ENCODE measurements at places on chromosomes 5 and 9.

GRCh38 chr9:109341561-109341960, 20.7 kb upstream of the EPB41L4B start:
- no peak for DNase-seq

DNA sequence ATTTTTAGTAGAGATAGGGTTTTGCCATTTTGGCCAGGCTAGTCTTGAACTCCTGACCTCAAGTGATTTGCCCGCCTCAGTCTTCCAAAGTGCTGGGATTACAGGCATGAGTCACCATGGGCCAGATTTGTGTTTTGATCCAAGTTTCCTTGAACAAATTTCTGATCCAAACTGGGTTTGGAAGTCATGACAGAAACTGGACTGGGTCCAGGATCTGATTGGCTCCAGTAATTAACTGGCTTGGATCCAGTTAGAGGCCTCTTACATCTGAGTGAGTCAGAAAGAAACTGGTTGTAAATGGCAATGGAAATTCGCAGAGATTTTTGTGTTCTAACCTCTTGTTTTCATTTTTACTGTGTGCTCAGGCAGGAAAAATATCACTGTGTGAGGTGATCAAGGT, 141.6 kb downstream of the SLC25A46 start:
- DNase-seq: no peak

DNA sequence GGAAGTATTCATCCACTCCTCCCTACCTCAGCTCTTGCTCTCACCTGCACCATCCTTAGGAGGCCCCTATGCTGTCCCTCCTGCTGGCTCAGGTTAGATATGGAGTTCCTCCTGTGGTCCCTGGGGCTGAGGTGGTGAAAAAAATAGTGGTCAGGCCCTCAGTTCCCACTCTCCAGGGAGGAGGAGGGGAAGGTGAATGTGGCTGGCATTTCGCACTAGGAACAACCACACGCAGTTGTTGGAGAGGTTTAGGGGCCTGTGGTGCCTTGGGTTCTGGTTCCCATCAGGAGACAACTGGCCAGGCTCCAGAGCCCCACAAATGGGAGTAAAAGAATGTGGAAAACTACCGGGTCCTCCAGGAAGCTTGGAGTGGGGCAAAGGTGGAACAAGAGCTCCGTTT, 81.7 kb upstream of the HSPA9 start:
- no peak for DNase-seq

DNA sequence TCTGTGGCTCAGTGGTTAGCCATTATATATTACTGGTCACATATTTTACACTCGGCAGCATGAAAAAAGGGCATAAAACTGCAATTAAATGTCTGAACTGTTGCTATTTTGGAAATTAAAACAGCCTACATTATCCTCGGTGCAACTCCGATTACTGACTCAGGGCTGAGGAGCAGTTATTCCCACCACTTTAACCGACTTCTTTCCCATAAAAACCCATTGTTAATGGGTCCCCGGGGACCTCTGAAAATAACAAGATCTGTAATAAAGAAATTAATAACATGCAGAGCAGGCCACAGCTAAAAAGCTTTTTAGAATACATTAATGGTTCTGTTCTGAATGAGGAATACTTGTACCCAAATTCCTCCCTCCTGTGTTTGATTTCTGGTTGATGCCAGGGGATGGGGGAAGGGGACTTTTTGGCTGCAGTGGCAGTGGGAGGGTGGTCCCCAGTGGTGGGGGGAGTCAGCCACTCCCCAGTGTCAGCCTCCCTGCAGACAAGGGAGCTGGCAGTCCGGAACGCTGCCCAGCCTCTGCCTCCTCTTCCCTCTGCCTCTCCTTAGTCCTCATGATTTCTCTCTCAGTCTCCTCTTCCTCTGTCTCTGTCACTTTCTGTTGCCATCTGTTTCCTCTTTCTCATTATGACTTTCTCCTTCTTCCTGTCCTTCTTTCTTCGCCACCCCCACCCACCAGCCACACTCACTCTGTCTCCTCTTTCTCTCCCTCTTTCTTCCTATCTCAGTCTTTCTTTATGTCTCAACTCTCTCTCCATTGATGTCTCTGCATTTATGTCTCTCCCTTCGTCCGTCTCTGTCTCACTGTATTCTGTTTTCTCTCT, 59.0 kb upstream of the ZBTB43 start:
- no peak for DNase-seq

- no peak for DNase-seq
Measured at GRCh38 chr5:167578977-167579692, 712.3 kb upstream of the WWC1 start.

GRCh38 chr5:84272771-84273516, 111.7 kb downstream of the EDIL3 start:
- no peak for DNase-seq

DNA sequence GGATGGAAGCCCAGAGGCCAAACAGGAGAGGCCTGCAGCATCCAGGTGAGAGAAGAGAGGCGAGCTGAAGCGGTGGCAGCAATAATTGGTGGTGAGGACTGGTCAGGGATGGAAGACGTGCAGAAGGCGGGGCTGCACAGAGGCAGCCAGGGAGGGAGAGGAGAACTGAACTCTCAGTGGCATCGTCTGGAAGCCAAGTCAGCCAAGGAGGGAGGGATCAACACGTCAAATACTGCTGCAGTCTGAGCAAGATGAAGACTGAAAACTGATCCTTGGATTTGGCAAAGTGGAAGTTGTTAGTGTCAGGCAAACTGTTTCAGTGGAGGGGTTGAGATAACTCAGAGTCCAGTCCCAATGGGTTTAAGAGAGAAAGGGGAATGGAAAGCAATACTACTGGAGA, 145.4 kb downstream of the CDK5RAP2 start:
- DNase-seq: no peak

DNA sequence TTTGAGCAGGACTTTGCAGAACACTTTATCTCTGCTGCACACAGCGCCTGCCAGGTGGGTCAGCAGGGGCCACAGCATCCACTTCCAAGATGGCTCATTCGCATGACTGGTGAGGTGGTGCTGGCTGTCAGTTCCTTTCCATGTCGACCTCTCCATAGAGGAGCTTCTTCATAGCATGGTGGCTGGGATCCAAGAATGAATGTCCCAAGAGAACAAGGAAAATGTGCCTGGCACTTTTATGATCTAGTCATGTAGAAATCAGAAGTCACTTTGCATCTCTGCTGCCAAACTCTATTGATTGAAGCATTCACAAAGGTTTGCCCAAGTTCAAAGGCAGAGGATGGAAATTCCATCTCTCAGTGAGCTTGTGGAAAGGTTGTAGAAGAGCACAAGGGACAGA, 85.0 kb downstream of the GALNT10 start:
- no peak for DNase-seq

DNA sequence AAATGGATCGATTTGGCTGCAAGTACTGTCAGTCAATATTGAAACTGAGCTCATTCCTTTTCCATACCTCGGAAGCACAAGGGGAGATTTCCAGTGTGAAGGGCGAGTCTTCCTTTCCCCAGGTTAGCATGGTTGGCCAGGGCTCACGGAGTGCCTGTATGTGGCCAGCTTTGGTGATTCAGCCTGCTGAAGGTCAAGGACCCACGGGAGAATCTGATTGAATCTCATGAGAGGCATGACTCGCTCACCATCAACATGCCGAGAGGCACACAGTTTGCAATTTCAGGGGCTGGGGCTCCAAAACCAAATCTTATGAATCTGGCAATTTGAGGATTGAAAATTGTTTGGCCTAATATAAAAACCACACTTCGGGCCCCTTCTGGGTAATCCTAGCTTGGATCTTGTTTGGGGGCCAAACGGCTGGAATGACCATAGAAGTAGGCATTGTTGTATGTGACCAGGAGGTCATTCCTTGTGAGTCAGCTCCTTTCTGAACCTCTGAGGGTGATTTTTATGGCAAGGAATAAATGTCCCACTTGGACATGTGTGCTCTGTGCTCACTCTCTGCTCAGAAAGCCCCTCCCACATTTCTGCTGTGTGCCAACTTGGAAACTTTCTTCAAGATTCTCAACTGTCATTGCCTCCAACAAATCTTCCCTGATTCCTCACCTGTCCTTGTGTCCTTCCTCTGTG, 69.8 kb downstream of the DOCK2 start:
- DNase-seq: no peak

GRCh38 chr5:34717426-34718327, 61.5 kb downstream of the RAI14 start:
- no peak for DNase-seq

- no peak for DNase-seq
Measured at GRCh38 chr5:144436007-144436406, 265.3 kb downstream of the KCTD16 start.

DNA sequence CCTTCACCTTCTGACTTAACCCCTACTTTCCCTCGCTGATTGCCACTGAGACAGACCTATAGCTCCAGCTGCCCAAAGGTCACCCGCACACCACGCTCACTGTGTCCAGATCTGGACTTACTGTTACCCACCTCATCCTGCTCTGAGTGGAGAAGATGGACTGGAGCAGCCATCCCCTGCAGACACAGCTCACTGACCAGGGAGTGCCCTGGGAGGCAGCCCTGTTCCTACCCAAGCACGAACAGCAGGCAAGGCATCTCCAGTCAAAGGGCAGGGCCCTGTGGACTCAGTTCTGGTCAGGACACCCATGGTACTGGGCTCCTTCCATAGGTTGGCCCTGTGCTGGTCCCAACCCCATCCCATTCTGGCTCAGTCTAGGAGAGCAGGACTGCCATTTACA, 9.5 kb upstream of the BARX1 start:
- no peak for DNase-seq

GRCh38 chr9:33372900-33373299, 29.5 kb downstream of the AQP7 start:
- no peak for DNase-seq

- DNase-seq: peak; percentile 87
Measured at GRCh38 chr5:175652741-175653663, 4.9 kb upstream of the HRH2 start.

GRCh38 chr9:86005253-86005775, 64.4 kb downstream of the NAA35 start:
- no peak for DNase-seq

DNA sequence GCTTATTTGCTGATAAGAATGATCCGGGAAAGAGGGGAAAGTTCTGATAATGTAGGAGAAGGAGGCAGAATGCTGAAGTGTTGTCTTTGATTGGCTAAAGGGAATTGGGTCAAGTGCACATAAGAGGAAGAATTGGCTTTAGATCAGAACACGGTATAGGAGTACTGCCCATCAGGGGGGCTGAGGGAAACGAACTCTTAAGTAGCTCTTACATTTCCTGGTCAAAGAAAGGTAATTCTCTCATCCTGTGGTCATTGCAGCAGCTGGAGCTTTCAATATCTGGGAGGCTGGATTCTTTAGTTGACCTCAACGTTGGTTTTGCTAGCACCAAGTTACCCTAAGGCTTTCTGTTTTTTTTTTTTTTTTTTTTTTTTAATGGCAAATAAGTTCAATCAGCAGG, 178.7 kb upstream of the NR3C1 start:
- no peak for DNase-seq

GRCh38 chr5:143619040-143619439, 192.9 kb upstream of the HMHB1 start:
- DNase-seq: no peak

GRCh38 chr5:16005225-16005624, 174.4 kb downstream of the MARCHF11 start:
- DNase-seq: no peak

- DNase-seq: peak; percentile 35
Measured at GRCh38 chr9:98536542-98537173, 172.1 kb downstream of the GABBR2 start.

- no peak for DNase-seq
Measured at GRCh38 chr9:30723656-30724055, 1660.8 kb upstream of the ACO1 start.
